ENCODE measurements at places on chromosomes 11 and 22. TPM values are rescaled to one million over a fixed set of nuclear protein-coding genes. Genes with fewer than 3 reads are reported as not detected.

Gene BTBD18
- not detected for total RNA-seq

Gene SCN4B
- total RNA-seq = 0.10 TPM

Gene OR4D10
- not detected for total RNA-seq

Gene CCDC157
- total RNA-seq = 4.9 TPM

Gene BATF2
- not detected for total RNA-seq

Gene NUP50
- 96.7 TPM for total RNA-seq

Gene OR8D1
- total RNA-seq = under 0.01 TPM

Gene CARNS1
- total RNA-seq = 3.3 TPM

Gene SLCO2B1
- total RNA-seq = not detected

Gene CEP126
- 0.63 TPM for total RNA-seq

Gene OR10A2
- total RNA-seq = not detected

Measured in mononuclear cell (primary cell).